ENCODE measurements at places on chromosomes 7 and 10.

DNA sequence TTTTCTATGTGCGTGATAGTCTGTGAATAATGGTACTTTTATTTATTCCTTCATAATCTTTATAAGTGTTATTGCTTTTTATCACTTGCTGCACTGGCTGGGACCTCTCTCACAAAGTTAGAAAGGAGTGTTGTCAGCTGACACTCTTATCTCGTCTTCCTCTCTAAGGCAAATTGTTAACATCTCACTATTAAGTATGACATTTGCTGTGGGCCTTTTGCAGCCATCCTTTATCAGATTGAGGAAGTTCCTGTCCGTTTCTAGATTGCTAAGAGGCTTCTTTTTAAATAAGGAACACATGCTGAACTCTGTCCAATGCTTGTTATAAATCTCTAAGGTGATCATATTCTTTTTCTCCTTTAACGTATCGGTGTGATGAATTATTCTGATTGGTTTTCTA lies 27.4 kb upstream of the DIP2C start:
- no peak for DNase-seq

DNA sequence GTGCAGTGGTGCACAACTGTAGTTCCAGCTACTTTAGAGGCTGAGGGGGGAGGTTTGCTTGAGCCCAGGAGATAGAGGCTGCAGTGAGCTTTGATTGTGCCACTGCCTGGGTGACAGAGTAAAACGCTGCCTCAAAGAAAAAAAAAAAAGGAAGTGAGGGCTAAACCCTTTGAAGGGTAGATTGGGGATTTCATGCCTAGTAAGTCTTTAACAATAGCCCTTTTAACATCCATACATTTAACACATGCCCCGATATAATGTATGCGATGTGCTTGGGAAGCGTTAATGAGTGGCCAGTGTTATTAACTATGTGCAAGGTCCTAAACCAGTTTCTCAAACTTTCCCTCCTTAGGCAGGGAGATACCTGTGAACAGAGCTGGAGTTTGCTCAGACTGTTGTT lies 229.2 kb upstream of the HPS1 start:
- no peak for DNase-seq

GRCh38 chr7:2138146-2138765 lies 94.5 kb downstream of the MAD1L1 start:
- peak; percentile 13 for DNase-seq

GRCh38 chr10:25304606-25305005 lies 129.8 kb downstream of the GPR158 start:
- DNase-seq = no peak

GRCh38 chr10:60977161-60978122 lies 33.5 kb upstream of the RHOBTB1 start:
- DNase-seq = no peak

- no peak for DNase-seq
Observed at GRCh38 chr7:143505838-143506237, 28.2 kb downstream of the TAS2R41 start.

GRCh38 chr10:8543361-8544056 lies 489.0 kb downstream of the GATA3 start:
- DNase-seq = no peak

- no peak for DNase-seq
Observed at GRCh38 chr7:54981913-54982312, 36.9 kb upstream of the EGFR start.

DNA sequence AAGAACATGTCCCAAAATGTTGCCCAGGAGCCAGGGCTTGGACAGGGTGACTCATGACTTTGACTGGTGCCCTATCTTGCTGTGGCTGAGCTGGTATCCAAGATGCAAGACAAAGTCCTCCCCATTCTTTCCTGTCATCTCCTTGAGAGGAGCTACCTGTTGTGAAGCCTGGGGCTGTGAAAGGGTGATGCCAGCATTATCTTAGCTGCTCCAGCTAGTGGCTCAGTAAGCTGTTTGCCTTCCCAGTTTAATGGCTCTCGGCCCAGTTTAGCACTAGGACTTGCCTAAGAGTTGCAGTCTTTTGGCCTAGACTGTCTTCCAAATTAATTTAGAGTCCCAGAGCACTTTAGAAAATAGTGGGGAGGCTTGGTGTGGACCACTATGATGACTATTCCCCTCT lies 424.3 kb upstream of the NRG3 start:
- no peak for DNase-seq

DNA sequence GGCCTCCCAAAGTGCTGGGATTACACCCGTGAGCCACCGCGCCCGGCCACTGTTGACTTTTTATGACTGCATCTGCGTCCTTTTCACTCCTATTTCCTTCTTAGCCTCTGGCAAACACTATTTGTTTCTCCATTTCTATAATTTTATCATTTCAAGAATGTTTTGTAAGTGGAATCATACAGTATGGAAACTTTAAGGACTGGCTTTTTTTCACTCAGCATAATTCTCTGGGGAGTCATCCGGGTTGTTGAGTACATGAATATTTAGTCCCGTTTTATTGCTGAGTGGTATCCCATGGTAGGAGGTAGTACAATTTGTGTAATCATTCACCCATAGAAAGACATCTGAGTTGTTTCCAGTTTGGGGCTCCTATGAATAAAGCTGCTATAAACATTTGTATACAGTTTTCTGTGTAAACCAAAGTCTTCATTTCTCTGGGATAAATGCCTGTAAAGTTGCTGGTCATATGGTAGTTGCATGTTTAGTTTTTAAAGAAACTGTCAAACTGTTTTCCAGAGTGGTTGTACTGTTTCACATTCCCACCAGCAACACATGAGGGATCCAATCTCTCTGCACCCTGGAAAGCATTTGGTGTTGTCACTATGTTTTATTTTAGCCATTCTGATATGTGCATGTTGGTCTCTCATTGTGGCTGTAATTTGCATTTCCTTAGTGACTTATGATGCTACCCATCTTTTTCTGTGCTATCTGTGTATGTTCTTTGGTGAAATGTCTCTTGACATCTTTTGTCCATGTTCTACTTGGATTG lies 139.6 kb upstream of the EEPD1 start:
- DNase-seq = no peak

DNA sequence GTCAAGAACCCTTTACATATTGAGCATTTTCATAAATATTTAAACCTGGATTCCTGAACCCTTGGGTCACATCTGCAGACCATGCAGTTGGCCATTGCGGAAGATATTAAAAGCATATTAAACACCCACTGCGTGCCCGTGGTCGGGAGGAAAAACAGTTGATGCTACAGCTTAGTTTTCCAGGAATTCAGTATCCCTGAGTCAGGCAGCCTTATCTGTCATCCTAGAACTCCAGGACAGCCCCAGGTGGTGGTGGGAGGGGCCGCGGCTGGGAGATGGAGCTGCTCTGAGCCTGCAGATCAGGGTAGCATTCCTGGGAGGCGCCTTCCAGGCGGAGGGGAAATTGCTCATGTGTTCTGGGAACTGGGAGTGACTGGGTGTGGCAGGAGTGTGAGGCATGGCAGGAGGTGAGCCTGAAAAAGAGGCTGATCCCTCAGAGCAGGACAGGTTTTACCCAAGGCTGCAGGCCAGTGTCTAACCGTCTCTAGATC lies 222.9 kb upstream of the SH2B2 start:
- no peak for DNase-seq

- DNase-seq = no peak
Observed at GRCh38 chr10:56319386-56319785, 41.7 kb downstream of the ZWINT start.

GRCh38 chr7:107506674-107507339 lies 37.0 kb downstream of the GPR22 start:
- DNase-seq = no peak

GRCh38 chr7:125563557-125563956 lies 633.9 kb upstream of the POT1 start:
- no peak for DNase-seq

GRCh38 chr7:132877573-132877972 lies 204.3 kb downstream of the CHCHD3 start:
- no peak for DNase-seq

GRCh38 chr10:77514870-77515269 lies 122.7 kb downstream of the KCNMA1 start:
- no peak for DNase-seq

- no peak for DNase-seq
Observed at GRCh38 chr7:69652947-69653701, 54.8 kb downstream of the AUTS2 start.

DNA sequence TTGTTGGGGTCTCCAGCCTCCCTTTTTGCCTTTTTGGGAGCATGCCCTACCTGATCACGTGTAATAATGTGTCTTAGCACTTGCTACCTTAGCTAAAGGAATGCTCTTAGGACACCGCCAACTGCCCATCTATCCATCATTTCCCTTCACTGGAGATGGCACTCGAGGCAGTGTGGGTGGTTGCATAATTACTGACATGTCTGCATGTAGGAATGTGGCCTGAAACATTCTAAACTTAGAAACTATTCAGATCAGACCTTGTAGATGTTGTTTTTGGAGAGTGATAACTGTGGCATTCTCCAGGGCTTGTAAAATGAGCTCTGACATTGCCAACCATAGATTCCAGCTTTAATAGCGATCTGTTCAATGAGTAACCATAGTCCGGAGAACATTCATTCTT lies 365.8 kb downstream of the BBS9 start:
- no peak for DNase-seq

GRCh38 chr10:119403921-119404320 lies 138.6 kb downstream of the RGS10 start:
- DNase-seq = no peak

- DNase-seq = no peak
Observed at GRCh38 chr7:140722254-140722653, 25.7 kb downstream of the NDUFB2 start.

- DNase-seq = no peak
Observed at GRCh38 chr10:118409295-118409694, 67.2 kb upstream of the FAM204A start.

DNA sequence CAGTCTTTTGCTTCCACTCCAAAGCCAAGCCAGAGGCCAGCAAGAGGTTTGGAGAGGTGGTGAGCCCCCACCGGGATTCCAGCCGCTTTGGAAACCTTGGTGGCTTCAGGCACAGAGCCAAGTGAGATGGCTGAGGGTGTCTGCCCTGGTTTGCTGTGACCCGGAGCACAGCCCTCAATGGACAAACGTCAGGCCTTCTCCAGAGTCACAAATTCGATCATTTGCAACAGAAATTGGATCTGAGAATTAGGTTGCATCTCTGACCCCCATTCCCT lies 885 bp upstream of the NKX1-2 start:
- no peak for DNase-seq

DNA sequence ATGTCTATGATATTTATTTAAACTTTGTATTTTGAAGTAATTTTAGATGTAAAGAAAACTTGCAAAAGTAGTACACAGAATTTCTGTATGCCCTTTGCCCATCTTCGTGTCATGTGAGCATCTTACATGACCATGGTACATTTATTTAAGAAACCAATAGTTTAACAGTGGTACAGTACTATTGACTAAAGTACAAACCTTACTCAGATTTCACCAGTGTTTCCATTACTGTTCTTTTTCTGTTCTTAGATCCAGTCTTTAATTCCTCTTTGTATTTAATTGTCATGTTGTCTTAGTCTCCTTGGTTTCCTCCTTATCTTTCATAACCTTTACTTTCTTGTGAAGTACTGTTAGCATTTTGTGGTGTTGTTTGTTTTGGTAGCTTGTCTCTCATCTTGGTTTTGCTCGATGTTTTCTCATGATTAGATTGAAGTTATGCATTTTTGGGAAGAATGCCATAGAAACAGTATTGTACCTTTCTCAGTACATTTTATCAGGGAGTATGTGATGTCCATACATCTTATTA lies 24.1 kb downstream of the TAX1BP1 start:
- DNase-seq = no peak

- no peak for DNase-seq
Observed at GRCh38 chr7:23020742-23021401, 6.9 kb upstream of the HYCC1 start.

GRCh38 chr10:93039721-93040120 lies 20.9 kb upstream of the CYP26C1 start:
- no peak for DNase-seq

- no peak for DNase-seq
Observed at GRCh38 chr10:118720685-118721538, 33.9 kb downstream of the CACUL1 start.

DNA sequence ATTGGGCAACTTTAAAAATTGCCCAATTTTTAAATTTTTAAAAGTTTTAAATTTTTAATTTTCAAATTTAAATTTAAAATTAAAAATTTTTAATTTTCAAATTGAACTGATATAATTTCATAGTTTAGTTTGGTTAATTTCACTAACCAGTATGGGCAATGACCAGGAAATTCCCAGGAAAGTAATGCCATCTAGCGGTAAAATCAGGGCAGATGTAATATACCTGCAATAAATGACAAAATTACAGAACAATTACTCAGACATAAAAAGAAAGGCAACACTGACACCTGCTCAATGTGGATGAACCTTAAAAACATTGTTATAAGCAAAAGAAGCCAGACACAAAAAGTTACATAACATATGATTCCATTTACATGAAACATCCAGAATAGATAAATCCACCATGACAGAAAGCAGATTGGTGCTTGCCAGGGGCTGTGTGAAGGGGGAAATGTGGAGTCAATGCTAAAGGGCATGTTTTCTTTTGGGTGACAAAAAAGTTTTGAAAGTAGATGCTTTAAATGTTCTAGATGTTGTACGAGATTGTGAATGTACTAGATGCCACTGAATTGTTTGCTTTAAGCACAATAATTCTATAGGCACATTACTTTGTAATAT lies 28.6 kb upstream of the SLC16A12 start:
- no peak for DNase-seq

- DNase-seq = no peak
Observed at GRCh38 chr7:31022726-31023125, 29.4 kb upstream of the ADCYAP1R1 start.

GRCh38 chr7:134941185-134941900 lies 45.0 kb upstream of the AGBL3 start:
- no peak for DNase-seq

GRCh38 chr7:78690174-78690573 lies 763.3 kb downstream of the MAGI2 start:
- no peak for DNase-seq

DNA sequence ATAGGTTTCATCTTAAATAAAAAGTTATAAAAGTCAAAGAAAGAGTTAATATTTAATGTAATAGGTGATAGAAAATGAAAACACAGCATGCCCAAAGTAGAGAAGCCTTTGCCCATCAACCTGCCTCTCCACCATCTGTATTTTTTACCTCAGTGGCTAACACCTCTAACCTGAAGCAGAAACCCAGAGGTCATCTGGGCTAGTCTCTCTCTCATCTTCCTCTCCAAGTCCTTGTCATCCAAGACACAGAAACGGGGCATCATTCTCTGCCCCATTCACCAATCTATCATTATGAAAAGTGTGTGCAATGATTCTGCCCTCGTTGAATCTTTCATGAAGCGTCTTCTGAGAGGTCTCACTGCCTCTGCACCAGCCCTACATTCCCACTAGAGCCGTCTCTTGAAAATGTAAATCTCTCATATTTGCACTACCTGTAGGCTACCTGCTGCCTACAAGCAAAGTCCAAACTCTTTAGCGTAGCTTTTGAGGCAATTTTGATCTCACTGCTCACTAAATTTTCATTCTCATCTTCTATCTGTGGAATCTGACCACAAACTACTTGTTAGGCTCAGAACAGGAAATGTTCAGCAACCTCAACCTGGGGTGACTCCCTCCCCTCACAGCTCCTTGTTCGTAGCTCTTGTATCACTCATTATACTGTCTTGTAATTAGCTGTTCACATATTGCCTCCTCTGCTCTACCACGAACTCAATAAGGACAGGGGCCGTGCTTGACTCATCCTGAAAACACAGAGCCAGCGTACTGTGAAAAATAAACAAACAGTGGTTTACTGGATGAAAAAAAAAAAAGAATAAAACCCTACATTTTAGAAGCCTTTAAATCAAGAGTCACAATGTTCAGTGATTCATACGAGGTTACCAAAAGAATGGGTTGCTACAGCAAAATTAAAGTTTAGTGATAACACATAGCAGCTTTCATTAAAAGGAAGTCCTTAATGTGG lies 83.1 kb downstream of the CTNNA3 start:
- no peak for DNase-seq
